Esophagus squamous epithelium (tissue), 5 donors: ENCODE measurements at places on chromosomes 1 and 21.

GRCh38 chr1:225818229-225818628, 8.3 kb downstream of the EPHX1 start:
- no peak for DNase-seq

DNA sequence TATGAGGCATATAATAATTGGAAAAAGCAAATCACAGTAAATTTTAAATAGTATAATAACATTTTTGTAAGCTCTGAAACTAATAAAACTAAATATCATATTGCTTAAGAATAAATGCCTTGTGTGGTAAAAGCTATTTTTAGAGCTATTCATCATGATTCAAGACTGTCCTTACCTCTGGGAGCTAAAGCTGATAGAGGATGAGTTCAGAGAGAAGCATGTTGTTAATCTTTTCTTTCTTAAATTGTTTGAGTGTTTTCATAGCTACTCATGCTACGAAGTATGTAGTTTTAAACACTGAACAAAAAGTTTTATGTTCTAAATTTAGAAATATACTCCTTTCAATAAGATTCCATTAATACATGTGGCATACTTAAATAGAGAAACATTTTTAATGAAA, 30.5 kb downstream of the IFI16 start:
- DNase-seq = no peak

DNA sequence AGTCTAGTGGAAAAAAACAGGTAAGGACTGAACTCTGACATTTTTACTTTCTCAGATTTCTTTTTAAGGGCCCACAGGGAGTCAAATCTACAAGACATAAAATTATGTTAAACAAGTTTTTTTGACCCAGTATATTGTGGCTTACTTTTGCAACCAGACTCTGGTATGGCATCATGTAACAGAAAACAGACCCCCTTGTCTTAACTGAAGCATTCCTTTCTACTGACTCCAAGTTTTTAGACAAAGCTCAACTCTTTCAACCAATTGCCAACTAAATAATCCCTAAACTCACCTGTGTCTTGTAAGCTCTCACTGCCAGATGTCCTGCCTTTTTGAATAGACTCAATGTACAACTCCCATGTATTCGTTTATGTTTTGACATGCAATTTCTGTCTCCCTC, 64.3 kb downstream of the FASLG start:
- DNase-seq = no peak

DNA sequence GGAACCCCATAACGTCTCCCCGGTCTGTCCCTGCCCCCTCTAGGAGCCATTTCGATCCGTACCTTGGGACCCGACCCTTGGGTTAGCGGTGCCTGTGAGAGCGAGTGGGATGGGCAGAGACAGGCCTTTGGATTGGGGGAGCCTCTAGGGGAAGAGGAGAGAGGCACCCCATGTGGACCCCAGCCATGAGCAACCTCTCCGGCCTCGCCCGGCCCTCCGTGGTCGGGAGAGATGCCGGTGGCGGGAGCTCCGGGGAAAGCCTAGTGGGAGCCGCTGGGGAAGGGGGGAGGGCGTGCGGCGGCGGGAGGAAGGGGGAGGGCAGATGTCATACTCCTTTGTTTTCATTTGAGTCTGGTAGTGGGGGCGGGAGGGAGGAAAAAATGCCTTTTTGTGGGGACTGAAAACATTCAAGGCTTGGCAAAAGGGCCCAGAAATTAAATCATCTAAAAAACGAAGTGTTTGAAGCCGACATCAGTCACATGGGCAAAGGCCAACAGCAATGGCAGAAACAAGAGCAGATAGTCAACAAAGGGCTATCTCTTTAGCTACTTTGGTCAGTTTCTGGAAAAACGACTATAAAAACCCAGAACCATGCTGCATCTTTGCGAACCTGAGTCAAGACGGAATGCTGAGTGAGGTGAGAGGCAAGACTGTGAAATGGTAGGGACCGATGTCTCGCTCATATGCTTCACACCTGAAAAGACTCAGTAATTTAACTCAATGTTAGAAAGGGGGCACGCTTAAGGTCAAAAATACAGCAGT, 758 bp downstream of the PTBP2 start:
- DNase-seq = no peak

GRCh38 chr1:150155413-150156071, 5.8 kb downstream of the PLEKHO1 start:
- no peak for DNase-seq
